ENCODE measurements at places on chromosomes 11 and 22.

- no peak for DNase-seq
Measured at GRCh38 chr11:73338279-73338678, 30.2 kb downstream of the ARHGEF17 start.

- no peak for DNase-seq
Measured at GRCh38 chr11:33624083-33624482, 76.5 kb downstream of the C11orf91 start.

- DNase-seq: peak; percentile 44
Measured at GRCh38 chr22:22342697-22343580, 98.4 kb downstream of the VPREB1 start.

DNA sequence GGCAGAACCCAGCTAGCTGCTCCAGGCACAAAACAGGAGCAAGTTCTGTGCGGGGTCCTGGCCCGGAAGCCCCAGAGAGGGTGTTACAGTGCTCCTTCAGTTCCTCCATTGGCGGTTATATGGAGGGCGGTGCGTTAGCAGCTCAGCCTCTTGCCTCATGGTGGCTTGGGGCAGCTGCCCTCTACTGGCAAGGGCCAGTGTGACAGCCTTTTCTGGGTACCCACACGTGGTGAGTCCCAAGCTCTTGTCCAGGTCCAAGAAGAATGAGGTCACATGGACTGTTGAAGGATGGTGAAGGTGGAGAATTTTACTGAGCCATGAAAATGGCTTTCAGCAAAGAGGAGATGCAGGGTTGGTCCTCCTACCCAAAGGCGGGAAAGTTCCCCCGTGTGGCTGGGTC is 100.5 kb downstream of the WT1 start:
- no peak for DNase-seq

DNA sequence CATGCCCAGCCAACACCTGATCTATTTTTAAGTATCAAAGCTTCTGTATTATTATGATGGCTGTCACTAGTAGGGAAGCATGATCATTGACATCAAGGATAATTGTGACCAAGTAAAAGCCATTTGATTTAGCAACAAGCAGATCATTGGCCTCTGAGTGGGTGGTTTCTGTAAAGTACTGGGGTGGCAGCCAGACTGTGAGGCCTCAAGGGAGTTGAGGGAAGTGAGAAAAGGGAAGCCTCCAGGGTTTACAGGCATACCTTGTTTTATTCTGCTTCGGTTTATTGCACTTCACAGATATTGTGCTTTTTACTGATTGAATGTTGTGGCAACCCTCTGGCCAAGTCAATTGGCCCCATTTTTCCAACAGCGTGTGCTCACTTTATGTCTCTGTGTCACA is 60.1 kb downstream of the PRR5L start:
- DNase-seq: no peak

GRCh38 chr11:43419460-43419859 is 60.7 kb downstream of the TTC17 start:
- peak; percentile 38 for DNase-seq

- no peak for DNase-seq
Measured at GRCh38 chr11:19938866-19939265, 221.4 kb downstream of the DBX1 start.

DNA sequence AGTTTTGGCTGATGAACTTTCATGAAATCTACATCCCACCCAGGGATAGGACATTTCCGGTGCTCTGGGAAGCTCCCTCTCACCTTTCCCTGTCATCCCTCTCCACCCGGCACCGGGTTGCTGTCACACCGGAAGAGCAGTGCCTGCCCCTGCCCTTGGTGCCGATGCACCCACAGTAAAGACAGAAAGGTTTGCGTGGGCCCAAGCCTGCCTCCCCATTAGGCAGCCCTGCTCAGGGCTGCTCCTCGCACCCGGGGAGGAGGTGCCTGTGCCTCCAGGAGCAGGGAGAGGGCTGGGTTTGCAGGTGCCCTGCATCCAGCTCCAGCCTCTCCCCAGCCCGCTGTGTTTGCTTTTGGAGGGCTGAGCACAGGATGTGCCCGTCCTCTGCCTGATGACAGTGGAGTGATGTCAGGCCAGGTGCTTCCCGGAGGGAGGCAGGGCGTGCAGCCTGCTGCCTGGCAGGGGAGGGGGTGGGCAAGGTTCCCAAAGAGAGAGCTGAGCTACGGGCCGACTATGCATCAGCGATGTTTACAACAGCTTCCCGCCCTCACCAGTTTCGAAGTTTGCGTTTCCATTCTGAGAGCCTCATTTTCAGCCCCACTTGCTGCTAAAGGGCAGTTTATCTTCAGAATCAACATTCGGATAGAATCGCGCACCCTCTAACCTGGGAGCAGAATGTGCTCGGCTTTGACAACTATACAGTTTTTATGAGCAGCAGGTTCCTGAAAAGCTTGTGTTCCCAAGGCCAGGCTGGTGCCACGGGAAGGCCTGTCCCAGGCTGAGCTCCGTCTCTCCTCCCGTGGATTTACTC is 83.2 kb upstream of the CLDN5 start:
- no peak for DNase-seq

DNA sequence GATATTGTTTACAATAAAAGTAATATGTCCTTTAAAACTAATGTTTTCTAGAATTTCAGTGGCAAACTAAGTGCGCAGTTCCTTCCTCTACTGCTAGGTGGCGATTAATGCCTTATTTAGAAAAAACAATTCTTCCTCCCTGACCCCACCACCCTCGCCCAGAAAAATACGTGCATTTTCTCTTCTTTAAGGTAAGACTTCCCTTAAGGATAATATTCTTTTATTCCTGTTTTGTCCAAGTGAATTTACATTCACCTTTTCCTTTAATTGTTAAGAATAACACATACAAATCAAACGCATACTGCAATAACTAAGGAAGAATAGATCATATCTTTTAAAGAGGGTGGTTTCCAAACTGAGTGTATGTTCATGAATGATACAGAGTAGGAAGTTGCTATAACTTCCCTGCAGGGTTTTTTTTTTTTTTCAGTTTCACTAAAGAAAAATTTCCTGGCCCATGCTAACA is 17.0 kb upstream of the PSMA1 start:
- DNase-seq: no peak

GRCh38 chr22:30287648-30288418 is 1.5 kb downstream of the CASTOR1 start:
- peak; percentile 86 for DNase-seq

- DNase-seq: no peak
Measured at GRCh38 chr11:24489477-24489876, 7.4 kb upstream of the LUZP2 start.

DNA sequence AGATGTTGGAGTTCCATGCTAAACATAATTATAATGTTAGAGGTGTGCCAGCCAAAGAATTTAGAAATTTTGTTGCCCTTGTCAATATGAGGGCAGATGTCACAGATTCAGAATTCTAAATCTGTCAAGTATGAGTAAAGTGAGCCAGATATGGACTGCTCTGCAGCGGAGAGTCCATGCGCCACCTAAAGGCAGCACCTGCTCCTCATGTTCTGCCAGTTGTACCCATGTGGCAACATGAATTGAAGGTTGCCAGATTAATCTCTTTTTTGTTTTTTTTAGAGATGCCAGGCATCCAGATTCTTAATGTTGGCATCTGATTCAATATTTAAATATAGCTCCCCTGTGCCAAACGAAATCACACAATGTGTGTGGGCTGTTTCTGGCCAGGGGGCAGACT is 678.6 kb upstream of the ANO5 start:
- DNase-seq: no peak

DNA sequence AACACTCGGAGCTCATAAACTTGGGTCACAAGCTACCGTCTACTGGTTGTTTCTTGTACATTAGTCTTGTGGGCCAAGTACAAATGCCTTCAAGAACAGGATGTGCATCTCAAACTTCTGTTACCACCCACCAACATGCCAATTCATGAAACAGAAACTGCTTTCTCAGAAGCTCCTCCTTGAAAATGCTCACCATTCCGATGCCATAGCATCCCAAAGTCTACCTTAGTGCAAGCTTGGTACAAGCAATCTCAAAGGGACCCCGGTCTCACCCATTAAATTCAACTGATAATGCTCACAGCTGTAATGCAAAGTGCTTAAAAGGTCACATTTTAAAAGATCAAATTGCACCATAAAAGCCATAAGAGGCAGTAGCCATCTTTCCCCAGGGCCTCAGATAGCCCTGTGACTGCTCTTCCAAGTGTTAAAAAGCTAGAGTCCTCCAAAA is 31.8 kb upstream of the CCDC34 start:
- DNase-seq: no peak

- peak; percentile 32 for DNase-seq
Measured at GRCh38 chr11:126194121-126194543, 17.3 kb downstream of the RPUSD4 start.

DNA sequence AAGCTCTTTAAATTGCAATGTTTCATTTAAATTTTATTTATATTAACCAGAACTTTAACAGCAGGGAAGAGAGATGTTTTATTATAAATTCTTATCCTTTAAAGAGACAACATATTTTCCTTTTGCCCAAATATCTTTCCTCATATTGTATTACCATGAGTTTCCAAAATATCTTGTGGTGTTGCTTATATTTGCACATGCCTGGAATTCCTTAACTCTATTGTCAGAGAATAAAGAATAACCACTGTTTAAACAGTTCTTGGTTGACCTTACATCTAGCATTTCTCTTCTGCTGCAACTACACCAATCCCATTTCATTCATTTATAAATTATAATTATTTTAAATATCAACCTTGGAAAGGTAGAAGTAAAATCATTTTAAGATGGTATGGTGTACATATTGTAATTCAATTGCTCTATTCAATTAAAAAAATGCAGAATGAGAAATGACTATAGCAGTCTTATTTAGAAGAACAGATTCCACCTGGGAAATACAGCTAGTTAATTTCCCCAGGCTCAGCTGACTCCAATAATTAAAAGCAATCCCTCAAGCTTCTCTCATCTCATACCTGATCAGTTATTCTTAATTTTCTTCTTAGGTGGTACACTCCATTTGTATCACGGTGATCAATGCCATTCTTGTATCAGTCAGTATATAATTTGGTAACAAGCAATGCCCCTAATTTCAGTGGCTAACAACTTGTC is 923.3 kb downstream of the KCNA4 start:
- DNase-seq: no peak

- DNase-seq: no peak
Measured at GRCh38 chr11:8932564-8933180, at the start of gene C11orf16. TSS of gene C11orf16 (minus strand) at chr11:8932947. CDS start at chr11:8932308, 639 bp downstream.

- no peak for DNase-seq
Measured at GRCh38 chr11:69551963-69552362, 70.5 kb downstream of the LINC01488 start.

DNA sequence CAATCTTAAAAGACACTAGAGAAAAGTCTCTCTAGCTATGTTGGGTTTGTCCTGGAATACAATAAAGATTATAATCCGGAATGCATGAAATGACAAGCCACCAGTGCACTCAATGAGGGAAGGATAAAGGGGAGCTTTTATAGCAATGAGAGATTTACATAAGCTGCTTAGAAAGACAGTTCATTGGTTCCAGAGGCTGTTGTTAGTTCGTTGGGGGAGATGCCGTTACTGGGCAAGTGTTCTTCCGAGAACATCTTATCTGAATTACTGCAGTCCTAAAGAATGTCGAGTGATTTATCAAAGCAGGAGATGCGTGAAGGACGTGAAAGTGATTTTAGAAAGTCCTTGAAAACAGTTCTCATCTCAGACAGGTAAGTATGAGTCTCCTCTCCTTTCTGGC is 33.6 kb downstream of the SYN3 start:
- no peak for DNase-seq

DNA sequence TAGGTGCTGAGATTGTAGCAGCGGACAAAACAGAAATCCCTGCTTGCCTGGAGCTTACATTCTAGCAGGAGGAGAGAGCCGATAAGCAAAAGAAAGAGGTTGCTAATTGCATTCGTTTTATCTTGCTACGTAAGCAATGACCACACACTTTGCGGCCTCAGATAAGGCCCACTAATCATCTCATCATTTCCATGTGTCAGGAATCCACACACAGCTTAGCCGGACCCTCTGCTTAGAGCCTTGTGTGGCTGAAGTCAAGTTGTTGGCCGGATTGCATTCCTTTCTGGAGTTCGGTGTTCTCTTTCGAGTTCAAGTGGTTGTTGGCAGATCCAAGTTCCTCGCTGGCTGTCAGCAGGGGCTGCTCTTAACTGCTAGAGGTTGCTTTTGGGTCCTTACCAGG is 101.6 kb downstream of the CHST1 start:
- no peak for DNase-seq

DNA sequence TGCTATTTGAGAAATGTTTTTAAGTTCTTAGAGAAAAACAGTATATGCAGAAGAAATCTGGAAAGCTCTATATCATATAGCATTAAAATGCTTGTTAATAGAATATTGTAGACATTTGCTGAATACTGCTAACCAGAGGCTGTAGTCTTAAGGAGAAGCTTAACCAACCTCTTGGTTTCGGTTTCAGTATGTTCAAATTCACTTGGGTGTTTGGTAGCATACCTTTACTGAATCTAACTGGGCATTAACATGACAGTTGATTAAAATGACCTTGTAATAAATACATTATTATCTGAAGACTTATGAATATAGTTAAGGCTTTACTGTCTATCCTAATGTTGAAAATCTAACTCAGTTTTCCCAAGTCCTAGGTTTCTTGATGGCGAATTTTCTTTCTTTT is 5.4 kb downstream of the PCF11 start:
- DNase-seq: no peak

GRCh38 chr11:76578654-76579055 is 91.9 kb downstream of the LRRC32 start:
- DNase-seq: peak; percentile 77

- no peak for DNase-seq
Measured at GRCh38 chr11:118099838-118100556, 13.2 kb upstream of the SMIM35 start.

- DNase-seq: no peak
Measured at GRCh38 chr11:61037441-61038093, 64.7 kb upstream of the CD5 start.

GRCh38 chr11:2690596-2691354 is 9.0 kb downstream of the KCNQ1OT1 start:
- DNase-seq: peak; percentile 47

GRCh38 chr11:87097582-87097981 is 59.8 kb downstream of the TMEM135 start:
- DNase-seq: peak; percentile 64

- DNase-seq: no peak
Measured at GRCh38 chr11:30326906-30327305, 4.0 kb downstream of the ARL14EP start.

DNA sequence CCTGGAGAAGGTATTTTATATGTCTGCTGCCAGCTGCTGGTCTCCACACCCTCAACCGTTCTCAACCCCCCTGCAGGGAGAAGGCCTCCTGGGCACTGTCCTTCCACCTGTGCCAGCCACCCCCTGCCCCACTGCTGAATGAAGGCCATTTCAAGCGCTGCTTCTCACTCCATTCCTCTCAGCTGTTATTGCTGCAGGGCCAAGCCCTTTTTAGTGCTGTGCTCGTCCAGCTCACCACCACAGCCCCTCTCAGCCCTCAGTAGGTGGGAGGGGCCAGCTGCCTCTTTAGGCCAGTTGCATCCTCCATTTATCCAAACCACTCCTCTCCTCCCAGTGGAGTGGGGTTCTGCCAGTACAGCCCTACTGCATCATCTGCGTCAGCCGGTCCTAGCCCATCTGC is 1.8 kb upstream of the WBP2NL start:
- no peak for DNase-seq
